Effector CD4-positive, alpha-beta T cell (primary cell): ENCODE measurements at places on chromosomes 3 and 15.

- DNase-seq, result no peak
Measured at GRCh38 chr3:63964681-63965485, 52.7 kb upstream of the SCAANT1 start.

GRCh38 chr3:170330366-170330765, 27.1 kb upstream of the SKIL start:
- DNase-seq, result no peak

DNA sequence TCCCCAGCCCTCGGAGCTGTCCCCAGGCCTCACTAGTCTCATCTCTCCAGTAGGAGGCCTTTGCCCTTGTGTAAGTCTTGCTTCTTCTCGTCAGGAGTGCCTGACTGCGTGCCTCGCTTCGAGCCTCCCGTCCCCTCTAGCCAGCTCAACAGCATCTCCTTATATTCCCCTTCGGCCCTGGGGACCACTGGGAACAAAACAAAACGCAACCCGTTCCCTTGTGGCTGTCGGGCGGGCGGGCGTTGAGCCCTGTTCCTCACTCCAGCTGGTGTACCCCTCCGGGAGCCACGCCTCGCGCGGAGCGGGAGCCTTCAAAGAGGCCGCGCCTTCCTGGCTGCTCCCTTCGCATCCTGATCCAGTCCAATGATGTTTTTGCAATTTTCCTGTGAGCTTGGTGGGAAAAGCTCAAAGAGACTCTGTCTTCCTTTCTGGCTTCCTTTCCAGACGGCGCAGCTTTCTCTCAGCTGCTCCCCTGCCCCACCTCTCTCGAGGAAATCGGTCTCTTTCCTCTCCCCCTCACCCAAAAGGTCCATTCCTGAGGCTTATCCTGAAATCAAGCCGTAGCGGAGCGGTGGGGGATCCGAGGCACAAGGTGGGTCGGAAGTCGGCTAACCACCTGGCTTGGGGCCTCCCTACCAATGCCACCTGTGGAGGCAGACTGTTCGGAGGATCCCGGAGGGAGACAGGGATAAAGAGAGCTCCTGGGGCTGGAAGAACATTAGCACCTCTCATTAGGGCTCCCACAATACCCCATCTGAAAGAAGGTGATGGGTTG, 33.4 kb upstream of the SRP14 start:
- DNase-seq, result no peak

GRCh38 chr3:63908081-63908736, 4.0 kb downstream of the SCAANT1 start:
- no peak for DNase-seq

DNA sequence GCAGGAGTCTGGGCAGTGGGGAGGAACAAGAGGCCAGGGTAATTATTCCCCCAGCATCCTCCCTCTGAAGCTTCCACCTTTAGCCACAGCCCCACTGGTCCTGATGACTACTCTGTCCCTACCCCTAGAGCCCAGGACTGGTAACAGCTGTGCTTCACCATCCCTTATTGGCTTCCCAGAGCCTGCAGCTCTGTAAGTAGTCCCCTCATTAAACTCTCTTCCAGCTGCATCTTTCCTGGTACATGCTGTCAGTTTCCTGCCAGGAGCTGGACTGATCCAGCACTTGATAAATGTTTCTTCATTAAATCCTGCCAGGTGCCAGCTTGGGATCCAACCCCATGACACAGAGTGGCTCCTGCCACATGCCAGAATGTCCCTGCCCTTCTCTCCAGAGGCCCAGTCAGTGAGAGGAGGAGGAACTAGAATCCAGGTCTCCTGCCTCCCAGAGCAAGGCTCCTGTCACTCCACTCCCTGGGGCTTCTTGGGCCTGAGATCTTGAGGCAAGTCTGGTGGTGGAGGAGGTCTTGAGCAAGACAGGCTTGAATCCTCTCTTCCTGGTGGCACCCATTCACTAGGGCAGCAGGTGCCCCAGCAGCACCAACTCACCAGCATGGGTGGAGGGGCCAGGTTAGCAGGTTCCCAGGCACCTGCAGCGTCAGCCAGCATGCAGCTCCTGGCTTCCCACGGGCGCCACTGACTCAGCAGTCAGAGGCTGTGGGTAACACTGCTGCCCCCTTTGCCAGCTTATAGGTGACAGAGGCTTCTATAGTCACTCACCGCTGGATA, 27.6 kb downstream of the FBXW12 start:
- DNase-seq, result no peak

DNA sequence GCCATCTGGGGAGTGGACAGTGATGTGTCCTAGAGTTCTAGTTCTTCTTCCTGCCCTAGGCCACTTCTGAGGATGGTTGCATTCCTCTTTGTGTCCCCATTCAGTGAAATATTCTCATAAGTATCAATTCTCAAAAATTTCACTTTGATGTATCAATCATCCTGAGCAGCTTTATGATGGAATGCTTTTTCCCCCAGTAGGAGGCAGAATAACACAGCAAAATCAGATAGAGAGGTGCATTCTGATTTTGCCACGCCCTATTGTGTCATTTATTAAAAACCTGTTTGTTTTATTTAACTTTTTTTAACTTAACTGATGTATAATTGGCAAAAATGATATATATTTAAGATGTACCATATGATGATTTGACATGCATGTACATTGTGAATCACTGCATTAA, 656.0 kb upstream of the GRM7 start:
- no peak for DNase-seq

- DNase-seq, result no peak
Measured at GRCh38 chr15:100682468-100682867, 80.1 kb downstream of the ASB7 start.

- no peak for DNase-seq
Measured at GRCh38 chr3:125028657-125029056, 27.1 kb downstream of the HEG1 start.

DNA sequence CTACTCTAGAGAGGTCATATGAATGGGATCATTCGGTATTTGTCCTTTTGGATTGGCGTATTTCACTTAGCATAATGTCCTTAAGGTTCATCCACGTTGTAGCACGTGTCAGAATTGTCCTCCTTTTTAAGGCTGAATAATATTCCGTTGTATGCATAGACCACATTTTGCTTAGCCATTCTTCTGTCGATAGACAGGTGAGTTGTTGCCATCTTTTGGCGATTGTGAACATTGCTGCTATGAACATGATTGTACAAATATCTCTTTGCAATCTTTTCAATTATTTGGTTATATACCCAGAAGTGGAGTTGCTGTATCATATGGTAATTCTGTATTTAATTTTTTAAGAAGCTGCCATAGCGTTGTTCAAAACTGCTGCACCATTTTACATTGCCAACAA, 52.4 kb upstream of the GOLGA8J start:
- DNase-seq, result no peak

DNA sequence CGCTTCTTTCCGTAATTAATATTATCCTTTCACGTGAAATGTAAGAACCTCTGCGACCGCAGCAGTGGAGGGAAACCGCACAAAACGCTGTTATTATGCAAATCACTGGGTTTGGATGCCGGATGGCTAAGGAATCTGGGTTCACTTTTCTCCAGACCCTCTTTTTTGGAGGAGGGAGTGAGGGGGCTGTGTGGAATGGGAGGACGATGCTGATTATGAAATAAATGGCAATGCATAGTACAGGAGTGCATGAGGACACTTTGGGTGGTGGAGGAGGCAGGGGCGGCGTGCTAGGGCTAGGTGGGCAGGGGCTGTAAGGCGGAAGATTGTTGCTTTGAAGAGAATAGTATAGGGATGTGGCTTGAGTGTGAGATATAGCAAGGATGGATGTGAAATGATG, 1.8 kb downstream of the CADM2 start:
- DNase-seq, result no peak

GRCh38 chr15:67080900-67081431, 15.6 kb downstream of the SMAD3 start:
- DNase-seq, result peak; percentile 25

GRCh38 chr15:94107652-94108051, 123.7 kb upstream of the MCTP2 start:
- DNase-seq, result no peak

- no peak for DNase-seq
Measured at GRCh38 chr3:23574822-23575315, 230.9 kb upstream of the UBE2E1 start.

DNA sequence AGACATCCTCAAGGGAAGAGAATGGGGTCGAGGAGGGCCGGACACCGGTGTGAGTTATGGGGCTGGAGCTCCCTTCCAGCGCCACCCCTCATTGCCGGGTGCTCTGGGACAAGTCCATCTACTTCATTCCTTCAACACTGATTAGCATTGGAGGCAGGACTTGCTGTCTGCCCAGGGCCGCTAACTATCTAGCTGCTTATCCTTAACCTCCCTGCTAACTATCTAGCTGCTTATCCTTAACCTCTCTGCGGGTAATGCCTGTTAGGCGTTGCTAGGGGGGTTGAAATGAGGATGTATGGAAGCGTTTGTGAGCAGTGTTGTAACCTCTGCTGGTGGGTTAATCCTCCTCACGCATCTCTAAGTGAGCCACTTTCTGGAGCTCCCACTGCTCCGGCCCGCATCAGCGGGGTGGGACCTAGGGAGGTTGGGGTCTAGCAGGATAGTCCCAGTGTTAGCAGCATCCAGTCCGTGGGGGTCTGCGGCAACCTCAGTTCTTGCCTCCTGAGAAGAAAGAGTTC, 10.9 kb upstream of the CHAC1 start:
- no peak for DNase-seq

GRCh38 chr3:72490688-72491435, 357.4 kb downstream of the SHQ1 start:
- DNase-seq, result no peak

DNA sequence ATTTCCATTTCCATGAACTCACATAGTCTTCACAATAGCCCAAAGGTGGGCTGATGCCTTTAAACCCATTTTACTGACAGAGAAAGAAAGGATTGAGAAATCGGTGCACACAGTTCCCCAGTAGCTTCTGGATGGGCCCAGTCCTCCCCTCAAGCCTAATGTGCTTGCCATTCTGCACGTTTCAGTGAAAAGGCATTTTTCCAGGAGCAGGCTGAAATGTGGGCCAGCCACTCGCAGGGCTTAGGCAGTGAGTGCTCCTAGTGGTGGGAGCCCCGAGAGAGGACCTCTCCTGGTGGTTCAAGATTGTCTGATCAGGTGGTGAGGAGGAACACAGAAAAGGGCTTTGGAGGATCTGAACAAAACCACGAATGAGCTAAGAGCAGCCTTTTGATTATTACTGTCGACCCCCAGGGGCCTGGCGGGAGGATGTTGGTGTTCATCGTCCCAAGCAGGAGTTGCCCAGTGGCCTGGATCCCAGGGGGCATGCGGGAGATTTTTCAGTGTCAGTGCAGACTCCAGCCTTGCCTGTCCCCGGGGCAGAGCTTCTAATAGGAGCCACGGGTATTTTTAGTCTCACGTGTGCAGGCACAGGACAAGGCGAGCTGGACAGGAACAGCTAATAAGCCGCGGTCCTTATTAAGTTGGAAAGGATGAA, 8.7 kb upstream of the KY start:
- no peak for DNase-seq

DNA sequence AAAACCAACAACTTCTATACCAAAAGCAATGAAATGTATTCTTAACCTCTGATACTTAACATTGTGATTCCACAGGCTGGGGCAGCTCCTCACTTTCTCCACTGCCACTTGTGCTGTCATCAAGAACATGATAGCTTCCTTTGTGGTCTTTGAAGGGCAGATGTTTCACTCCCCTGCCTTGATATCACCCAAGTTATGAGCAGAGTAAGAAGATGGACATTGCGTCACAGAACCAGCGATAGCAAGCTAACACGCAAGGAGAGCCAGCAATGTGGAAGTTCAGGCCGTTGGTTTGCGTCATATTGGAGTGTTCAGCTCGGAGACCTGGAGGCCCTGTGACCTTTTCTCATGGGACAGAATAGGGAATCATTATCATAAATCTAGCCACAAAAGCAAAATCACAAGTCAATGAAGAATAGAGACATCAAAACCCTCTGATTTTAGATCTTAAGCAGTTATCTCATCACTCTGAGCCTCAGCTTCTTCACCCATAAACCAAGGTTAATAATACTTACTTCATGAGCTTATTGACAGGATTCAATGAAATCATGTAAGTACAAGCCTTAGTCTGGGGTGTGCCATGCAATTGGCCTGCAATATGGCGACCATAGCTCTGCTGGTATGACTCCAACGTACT, 183.8 kb upstream of the THBS1 start:
- no peak for DNase-seq

- DNase-seq, result no peak
Measured at GRCh38 chr3:141278196-141279076, 46.8 kb downstream of the PXYLP1 start.

- peak; percentile 80 for DNase-seq
Measured at GRCh38 chr3:157130467-157131251, 29.3 kb downstream of the CCNL1 start.

DNA sequence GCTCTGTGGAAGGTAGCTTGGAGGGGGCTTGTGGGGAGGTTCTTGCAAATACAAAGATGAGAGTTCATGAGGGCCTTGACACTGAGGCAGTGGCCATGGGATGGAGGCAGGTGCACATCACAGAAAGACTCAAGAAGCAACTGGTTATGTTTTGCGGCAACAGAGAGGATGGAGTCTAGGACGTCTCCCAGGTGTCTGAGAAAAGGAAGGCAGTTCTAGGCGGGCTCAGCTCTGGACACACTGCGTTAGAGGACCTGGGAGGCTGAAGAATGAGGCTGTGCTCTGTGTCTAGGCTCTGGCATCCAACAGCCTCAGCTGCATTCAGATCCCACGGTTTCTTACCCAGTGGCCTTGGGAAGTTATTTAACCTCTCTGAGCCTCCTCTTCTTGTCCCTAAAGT, 23.5 kb downstream of the NOX5 start:
- DNase-seq, result no peak

GRCh38 chr3:130831719-130832400, 62.0 kb upstream of the ATP2C1 start:
- DNase-seq, result no peak

GRCh38 chr3:542021-542420, 345.5 kb downstream of the CHL1 start:
- DNase-seq, result no peak

DNA sequence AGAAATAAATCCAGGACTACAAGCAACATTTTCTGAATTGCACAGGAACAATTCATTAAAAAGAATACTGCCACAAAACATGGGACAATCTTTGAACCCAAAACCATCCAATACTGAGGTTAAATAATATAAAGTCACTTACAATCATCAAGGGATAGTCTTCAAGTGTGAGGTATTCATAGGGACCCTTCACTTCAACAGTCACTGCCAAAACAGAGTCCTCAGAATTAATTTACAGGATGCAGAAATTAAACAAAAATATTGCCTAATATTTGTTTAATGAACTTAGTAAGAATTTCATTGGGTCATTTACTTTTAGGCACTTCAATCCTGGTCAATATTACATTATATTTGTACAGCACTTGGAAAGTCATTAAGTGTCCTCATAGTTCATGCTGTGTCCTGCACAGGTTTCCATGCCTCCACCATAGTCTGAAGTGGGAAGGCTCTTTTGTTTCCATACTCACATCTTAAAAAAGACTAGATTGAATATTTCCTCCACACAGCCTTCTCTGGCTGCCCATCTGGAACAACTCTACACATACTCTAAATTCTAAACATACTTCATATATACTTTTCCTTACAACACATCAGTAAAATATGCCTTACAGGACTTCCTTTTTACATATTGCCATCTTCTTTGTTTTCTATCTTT, 31.6 kb upstream of the VPS39 start:
- DNase-seq, result no peak
